Sigmoid colon (tissue), 7 donors: ENCODE measurements at places on chromosomes 4 and X. TPM values are rescaled to one million over a fixed set of nuclear protein-coding genes. Genes with fewer than 3 reads are reported as not detected.

The PRPS2 gene
- 40.5 TPM for polyA plus RNA-seq

The SERTM2 gene
- polyA plus RNA-seq = 0.12 TPM

The NR3C2 gene
- polyA plus RNA-seq = 17.8 TPM

The C4orf51 gene
- polyA plus RNA-seq = not detected

The GRIA3 gene
- not detected for polyA plus RNA-seq

The GRK4 gene
- polyA plus RNA-seq = 1.4 TPM

The MAGEA2B gene
- polyA plus RNA-seq = not detected

The GPC4 gene
- 2.3 TPM for polyA plus RNA-seq

The CENPVL1 gene
- not detected for polyA plus RNA-seq

The ZMAT1 gene
- polyA plus RNA-seq = 3.6 TPM

The STAG2 gene
- polyA plus RNA-seq = 21.6 TPM

The NSUN7 gene
- polyA plus RNA-seq = 3.0 TPM

The EPGN gene
- 0.13 TPM for polyA plus RNA-seq

The SHROOM4 gene
- polyA plus RNA-seq = not detected

The ZNF827 gene
- 2.1 TPM for polyA plus RNA-seq

The BCORL1 gene
- polyA plus RNA-seq = 1.6 TPM

The TMEM31 gene
- polyA plus RNA-seq = not detected

The CT47B1 gene
- polyA plus RNA-seq = not detected

The FANCB gene
- polyA plus RNA-seq = 0.23 TPM

The HSFX1 gene
- not detected for polyA plus RNA-seq

The ABLIM2 gene
- 11.3 TPM for polyA plus RNA-seq

The PABPC1L2A gene
- polyA plus RNA-seq = not detected
